Gastrocnemius medialis (tissue), 4 donors: ENCODE measurements at places on chromosomes 7 and 10. TPM values are rescaled to one million over a fixed set of nuclear protein-coding genes. Genes with fewer than 3 reads are reported as not detected.

Gene CALHM3
- not detected for total RNA-seq

Gene PTPRN2
- 0.84 TPM for total RNA-seq

DNA sequence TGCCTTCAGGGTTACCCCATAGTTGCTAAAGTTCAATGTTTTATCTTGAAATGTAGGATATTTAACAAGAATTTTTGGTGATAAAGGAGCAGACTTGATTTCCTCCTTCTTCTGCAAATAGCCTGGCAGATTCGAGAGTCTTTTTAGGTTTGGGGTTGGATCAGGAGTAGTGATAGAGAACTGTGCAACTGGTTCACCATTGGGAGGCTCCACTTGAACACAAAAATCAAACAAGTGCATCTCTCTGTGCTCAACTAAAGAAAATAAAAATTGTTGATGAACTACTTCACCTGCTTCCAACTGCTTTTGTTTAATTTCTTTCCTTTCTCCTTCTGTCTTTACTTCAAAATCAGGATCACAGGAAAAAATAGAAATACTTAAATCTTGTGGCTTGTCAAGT is 58.5 kb downstream of the MACC1 start:
- DNase-seq = no peak

- no peak for DNase-seq
Observed at GRCh38 chr7:79555571-79555970, 102.1 kb upstream of the MAGI2 start.

DNA sequence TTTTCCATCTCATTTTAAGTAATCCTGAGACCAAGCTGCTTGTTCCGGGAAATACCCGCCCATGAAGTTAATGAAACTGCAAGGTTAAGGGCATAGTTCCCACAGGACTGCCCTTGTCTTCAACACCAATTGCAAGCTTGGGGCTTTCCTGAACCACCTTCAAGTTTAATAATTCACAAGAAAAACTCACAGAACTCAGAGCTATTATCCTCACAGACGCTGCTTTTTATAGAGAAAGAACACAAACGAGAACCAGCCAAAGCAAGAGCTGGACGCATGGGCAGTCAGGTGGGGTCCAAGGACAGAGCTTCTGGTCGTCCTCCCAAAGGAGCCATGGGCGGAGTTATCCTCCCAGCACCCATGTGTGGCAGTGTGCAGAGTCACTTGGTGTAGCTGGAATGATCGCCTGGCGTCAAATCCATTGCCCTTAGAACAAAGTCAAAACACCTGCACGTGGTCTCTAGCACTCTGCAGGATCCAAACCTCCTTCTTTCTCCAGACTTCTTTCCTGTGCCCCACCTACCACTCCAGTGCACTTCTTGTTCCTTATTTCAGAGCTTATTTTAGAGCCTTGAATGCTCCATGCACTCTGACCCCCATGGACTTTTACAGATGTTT is 56.7 kb downstream of the SNX10 start:
- DNase-seq = no peak
